HuH-7 (cell line): ENCODE measurements at places on chromosomes 11 and 22.

- no peak for DNase-seq
These were observed 1.5 kb upstream of the ALDH3B1 start for GRCh38 chr11:68008381-68009337.

DNA sequence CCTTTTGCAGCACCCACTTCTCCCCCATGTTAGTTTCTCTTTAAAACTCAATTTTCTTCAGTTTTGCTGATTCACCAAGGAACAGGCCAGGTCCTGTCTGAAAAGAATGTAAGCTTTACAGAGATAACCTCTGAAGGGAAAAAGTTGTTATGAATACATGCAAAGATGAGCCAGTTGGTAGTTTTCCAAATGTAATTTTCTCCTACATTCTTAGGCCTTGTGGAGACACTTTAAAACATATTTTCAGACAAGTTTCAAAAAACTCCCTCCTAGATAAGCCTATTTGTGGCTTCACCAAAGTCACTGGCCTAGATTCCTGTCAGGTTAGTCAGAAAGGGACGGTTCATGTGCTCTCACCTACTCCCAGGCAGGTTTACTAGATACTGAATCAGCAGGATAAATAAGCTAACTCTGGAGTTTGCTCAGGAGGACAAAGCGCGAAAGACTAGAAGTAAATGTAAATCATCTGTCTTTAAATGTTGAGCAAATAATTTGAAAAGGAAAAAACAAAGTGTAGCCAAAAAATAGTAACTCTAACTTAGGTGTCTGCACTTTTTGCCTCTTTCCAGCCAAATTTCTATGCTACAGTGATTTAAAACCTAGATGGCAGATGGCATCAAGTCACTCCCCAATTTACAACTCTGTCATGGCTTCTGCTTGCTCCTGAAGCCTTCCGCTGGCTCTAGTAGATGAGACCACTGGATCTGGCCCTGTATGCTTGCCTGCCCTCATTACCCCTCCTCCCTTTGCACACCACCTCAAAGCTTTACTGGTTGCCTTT lies 4.9 kb upstream of the ATP6V1E1 start:
- DNase-seq: no peak

DNA sequence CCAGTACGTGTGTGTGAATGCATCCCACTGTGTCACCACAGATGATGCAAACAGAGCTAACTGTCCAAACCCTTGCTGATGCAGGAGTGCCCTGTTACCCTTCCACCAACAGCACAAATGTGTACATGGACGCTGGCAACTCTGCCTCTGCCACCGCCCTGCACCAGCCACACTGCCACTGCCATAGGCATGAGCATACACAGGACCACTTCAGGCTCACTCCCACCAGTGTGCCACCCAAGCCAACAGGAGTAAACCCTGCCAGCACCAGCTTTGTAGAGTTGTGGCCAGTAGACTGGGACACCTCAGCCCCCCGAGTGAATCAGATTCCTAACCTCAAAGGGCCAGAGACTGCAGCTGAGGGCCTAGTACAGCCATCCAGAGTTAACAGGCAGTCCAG lies 34.0 kb downstream of the NOX4 start:
- DNase-seq: no peak

DNA sequence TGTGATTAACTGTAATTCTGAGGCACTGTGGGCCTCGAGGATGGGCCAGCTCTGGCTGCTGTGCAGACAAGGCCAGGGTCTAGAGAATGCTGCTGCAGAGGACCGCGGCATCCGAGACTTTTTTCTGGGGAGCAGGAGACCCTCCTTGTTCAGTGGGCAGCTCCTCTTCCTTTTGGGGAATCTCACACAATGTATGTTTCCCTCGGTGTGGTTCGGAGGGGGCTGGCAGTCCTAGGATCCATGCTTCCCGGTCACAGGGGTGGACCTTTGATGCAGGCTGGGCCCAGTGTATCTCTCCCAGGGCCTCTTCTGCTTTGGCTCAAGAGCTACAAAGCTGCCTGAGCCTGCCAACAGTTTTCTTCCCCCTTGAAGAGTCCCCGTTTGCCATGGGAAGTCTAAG lies 31.5 kb downstream of the MYEOV start:
- DNase-seq: no peak

DNA sequence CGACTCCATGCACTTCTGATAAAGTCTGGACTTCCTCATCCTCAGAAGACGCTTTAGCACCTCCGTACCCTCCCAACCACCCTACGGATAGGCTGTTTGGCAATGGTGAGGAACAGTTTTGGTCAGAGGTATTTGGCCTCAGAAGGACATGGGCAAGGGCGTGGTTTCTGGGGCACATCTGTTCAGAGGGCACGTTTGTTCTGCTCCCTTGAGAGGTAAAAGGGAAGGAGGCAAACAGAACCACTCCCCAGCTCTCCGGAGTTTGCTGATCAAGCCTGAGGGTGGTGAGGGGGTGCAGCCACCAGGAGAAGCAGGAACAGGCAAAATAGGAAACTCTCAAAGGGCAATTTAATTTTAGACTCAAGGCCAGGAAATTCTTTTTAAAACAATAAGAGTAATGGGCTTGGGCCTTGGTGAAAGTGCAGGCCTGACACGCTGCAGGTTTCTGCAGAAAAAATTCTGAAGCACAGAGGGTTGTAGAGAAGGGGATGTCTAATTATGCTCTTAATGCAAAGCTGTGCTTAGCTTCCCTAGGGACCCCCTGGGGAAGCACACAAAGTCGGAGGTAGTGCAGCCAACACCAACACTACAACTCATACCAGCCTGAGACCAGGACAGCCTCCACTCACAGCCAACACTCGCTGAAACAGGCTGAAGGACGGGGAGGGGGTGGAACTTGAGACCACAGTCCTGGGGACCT lies 23.3 kb downstream of the ETS1 start:
- DNase-seq: no peak
